Astrocyte of the hippocampus (primary cell): ENCODE measurements at places on chromosomes 2 and 18.

DNA sequence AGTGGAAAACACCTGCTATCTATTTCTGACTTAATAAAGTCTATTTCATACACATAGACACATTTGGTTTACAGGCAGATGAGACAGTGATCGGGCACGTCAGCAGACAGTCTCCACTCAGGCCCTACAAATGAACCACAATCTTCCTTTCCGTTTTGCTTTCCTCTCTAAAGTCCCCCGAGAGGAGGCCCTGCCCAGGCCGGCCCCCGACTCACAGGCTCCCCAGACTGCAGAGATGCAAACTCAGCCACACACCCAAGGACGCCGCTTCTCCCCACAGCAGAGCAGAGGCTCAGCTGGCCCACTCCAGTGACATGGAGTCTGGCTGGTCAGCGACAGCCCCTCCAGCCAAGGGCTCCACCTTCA, 9.3 kb upstream of the MTERF4 start:
- no peak for DNase-seq

GRCh38 chr2:156903335-156903734, 354.2 kb upstream of the GALNT5 start:
- DNase-seq = no peak

- DNase-seq = no peak
Measured at GRCh38 chr2:96882230-96882629, 12.3 kb upstream of the SEMA4C start.

GRCh38 chr2:149400997-149401396, 70.6 kb downstream of the LYPD6 start:
- peak; percentile 15 for DNase-seq

DNA sequence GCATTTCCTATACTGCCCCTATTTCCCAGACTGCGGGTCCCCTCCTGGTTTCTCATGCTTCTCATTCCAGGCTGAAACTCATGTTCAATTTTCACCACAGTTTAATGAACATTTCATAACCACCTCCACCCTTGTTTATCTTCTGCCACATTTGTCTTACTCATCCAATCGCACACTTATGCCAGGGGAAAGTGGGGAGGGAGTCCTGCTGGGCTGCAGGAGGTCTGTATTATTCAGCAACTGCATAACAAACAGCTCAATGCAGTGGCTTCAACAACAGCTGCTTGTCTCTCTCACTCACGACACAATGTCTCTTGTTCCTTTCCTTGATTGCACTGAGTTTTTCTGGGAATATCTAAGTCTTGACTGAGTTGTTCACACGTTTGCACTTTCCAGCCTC, 106.0 kb downstream of the ZNF519 start:
- DNase-seq = no peak

DNA sequence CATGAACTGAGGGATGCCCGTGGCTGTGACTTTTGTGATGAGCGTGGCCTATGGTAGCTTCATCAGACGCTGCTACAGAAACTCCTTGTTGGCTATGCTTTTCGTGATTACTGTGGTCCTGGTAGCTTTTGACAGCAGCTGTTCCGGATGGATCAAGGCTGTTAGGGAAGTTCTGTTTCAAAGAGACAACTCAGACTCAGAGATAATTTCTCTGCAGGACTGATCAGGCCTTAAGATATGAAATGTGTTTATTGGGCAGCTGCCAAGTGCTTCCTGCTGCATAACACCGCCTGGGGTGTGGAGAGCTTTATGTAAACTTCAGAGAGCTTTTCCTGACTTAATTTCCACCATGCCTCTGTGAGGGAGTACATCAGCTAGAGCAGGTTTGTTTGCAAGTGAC, 243.8 kb downstream of the TSN start:
- peak; percentile 23 for DNase-seq

DNA sequence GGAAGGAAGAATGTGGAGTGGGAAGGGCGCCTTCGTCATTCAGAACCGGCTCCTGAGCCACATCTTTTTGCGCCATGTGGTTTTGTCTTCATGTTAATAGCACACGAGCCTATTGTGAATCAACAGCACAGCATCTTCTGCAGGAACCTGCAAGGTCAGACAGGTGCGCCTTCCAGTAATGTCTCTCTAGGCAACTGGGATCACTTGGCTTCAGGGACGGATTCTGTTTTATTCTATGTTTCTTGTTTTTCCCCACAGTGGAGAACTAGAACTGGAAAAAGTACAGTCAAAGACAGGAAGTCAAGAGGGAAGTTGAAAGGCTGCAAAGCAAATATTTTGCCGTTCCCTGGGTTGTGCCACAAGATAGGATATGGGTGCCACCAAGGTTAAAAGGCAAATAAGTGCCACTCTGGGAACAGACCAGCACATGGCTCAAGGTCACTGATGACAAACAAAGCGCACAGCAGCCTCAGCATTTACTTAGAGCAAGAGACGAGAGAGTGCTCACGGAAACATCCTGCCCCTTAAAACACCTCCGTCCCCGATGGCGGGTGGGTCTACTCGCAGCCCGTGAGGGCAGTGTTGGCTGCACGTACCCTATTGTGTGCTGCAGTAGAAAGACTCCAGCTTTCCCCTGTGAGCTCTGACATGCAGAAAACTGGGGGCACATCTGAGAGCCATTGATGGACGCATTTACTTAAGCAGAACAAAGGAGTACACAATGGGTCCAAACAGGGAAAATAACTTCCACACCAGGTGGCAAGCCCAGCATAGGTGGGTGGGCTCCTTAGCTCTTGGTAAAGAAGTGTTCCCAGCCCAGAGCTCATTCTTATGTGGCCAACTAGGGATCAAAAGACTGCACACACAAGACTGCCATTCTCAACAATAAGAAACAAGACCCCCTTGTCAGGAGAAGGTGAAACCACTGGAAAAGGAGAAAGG, 107.2 kb upstream of the PARD3B start:
- DNase-seq = no peak

GRCh38 chr18:78822949-78823285, 156.7 kb upstream of the SALL3 start:
- DNase-seq = no peak

DNA sequence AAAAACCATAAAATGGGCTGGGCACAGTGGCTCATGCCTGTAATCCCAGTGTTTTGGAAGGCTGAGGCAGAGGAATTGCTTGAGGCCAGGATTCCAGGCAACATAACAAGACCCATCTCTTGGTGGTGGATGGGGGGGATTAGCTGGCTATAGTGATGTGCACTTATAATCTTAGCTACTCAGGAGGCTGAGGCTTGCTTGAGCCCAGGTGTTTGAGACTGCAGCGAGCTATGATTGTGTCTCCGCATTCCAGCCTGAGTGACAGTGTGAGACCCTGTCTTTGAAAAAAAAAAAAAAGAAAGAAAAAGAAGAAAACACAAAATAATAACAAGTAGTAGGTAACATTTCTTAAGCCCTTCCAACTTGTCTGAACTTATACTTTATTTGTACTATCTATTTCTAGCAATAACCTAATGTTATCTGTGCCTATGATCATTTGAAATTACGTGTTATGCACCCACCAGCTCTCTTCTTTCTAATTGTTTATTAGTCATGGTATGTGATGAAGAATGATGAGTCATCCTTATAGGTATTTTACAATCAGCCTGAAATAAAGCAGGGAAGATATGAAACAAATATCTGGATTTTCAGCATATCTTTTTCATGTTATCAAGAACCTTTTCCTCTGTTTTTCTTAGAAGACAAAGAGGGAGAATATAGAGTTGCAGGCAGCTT, 129.3 kb upstream of the UNC80 start:
- DNase-seq = no peak

- peak; percentile 76 for DNase-seq
Measured at GRCh38 chr18:10015941-10016819, 102.4 kb downstream of the VAPA start.

GRCh38 chr2:160345071-160345764, 145.1 kb upstream of the ITGB6 start:
- no peak for DNase-seq

DNA sequence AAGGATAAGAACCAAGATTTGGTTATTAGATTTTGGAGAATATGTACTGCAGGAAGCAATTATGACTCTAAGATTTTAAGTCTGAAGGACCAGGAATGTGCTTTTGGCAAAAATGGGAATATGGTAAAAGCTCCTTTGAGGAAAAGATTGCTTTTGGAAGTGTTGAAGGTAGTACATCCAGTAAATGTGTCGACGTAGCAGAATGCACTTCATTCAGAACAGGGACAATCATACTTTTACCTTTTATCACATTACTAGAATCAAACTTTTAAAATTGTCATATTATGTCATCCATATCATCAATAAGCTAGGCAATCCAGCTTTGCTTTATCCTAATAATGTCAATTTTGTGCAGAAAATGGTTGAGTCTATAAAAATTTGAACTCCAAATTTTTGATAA, 74.3 kb upstream of the MSTN start:
- no peak for DNase-seq

DNA sequence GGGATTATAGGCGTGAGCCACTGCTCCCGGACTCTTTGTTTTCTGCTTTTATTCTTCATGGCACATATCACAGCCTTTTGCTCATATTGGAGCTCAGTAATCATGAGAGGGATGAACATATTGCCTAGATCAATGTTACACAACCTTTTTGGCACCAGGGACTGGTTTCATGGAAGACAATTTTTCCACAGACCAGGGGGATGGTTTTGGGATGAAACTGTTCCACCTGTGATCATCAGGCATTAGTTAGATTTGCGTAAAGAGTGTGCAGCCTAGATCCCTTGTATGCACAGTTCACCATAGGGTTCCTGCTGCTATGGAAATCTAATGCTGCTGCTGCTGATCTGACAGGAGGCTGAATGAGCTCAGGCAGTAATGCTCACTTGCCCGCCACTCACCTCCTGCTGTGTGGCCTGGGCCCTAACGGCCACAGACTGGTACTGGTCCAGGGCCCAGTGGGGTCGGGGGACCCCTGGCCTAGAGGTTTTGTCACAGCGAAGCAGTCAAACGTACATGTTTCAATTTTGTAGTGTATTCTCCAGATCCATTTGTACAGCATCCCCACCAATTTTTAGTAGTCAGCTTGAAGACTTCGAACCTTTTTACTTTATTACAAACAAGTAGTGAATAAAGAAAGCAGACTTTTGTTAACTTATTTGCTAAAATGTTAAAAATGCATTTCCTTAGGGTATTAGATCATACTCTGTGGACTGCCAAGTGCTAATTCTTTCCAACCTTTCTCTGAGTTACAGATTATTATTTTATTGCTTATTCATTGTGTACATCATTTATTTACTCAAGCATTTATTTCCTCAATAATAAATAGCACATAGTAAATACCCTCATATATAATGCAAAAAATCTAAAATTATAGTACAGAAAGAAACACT, 6.2 kb downstream of the DAW1 start:
- no peak for DNase-seq

GRCh38 chr18:39655341-39655740, 2089.7 kb upstream of the CELF4 start:
- no peak for DNase-seq

DNA sequence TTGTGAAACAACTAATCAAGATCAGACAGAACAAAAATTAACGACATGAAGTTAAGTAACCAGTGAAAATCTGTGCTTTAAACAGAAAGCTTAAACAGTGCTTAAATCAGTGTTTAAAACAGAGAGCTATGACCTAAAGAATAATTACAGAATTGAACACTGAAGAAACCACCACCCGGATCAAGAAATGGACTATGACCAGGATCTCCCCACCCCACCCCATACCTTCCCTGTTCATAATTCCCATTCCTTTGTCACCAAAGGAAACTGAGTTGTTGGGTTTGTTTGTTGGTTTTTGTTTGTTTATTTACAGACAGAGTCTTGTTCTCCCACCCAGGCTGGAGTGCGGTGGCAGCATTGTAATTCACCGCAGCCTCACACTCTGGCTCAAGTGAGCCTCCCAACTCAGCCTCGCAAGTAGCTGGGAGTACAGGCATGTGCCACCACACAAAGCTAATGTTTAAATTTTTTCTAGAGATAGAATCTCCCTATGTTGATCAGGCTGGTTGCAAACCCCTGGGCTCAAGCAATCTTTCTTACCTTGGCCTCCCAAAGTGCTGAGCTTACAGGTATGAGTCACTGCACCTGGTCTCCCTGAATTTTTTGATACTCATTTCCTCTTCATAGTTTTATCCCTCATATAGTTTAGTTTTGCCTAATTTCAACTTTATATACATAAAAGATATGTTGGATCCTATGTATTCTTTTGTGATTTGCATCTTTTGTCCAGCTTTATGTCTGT, 8.2 kb upstream of the ALPG start:
- DNase-seq = no peak

DNA sequence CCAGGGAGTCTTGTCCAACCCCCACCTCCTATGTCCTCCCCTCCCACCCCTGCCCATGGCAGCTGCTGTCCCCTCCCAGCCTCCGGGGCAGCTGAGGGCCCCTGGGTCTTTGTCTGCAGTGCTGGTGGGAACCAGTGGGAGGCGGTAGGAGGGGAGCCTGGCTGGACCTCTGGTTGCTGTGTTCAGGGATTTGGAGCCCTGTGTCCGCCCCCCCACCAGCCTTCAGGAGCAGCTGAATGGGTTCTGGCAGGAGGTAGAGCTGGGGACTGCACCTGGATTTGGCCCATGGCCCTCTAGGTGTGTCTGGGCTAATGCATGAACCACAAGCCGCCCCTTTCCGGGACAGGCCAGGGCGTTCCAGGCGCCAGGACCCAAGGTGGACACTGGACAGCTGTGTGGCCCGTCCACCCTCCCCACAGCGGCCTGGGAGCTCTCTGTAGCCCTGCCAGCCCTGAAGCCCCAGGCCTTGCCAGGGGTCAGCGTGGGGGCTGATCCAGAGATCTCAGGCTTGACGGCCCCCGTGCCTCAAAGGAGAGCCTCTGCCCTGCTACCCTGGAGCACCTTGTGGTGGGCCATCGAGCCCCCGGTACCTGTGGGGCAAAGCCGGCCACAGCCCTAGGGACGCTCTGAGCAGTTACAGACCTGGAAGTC, 25.4 kb downstream of the GPC1 start:
- no peak for DNase-seq

DNA sequence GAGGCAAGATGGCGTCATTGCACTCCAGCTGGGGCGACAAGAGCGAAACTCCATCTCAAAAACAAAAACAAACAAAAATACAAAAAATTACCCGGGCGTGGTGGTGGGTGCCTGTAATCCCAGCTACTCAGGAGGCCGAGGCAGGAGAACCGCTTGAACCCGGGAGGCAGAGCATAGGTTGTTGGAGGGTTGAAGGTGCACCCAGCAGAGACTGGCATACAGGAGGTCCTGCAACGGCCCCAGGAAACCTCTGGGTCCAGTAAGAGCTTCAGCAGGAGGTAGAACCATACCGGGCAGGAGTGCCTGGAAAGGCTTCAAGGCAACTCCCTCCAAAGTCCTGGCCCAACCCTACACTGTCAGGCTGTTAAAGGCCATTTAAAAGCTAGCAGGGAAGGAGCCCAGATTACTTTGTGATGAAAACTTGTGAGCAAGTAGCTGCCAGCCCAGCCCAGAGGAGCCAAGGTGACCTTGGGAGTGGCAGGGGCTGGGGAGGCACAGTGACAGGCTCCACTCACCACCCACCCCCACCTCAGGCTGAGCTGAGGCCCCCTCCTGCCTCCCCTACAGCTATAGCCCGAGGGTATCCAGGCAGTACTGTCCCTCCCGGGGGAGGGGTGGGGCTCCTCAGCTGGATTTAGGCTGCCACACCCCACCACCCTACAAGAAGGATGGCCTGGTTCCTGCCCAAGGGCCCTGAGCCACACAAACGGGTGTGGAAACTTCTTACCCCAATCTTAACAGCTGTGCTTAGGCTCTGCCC, 28.1 kb downstream of the TFCP2L1 start:
- no peak for DNase-seq
